Tracheal epithelial cell (primary cell): ENCODE measurements at places on chromosomes 6 and 20. TPM values are rescaled to one million over a fixed set of nuclear protein-coding genes. Genes with fewer than 3 reads are reported as not detected.

CCN5 gene
- not detected in 2 replicates for total RNA-seq

OXT gene
- total RNA-seq, result not detected in 2 replicates

TRAPPC3L gene
- not detected in 2 replicates for total RNA-seq

SLC17A2 gene
- total RNA-seq, result not detected in 2 replicates

C6orf15 gene
- total RNA-seq, result 1.2 TPM in 1 of 2 replicates, not detected in the other

ZNF391 gene
- total RNA-seq, result 0.64 and 2.4 TPM in 2 replicates

LRFN2 gene
- not detected in 2 replicates for total RNA-seq
